ENCODE measurements at places on chromosomes 3 and 15. TPM values are rescaled to one million over a fixed set of nuclear protein-coding genes. Genes with fewer than 3 reads are reported as not detected.

DNA sequence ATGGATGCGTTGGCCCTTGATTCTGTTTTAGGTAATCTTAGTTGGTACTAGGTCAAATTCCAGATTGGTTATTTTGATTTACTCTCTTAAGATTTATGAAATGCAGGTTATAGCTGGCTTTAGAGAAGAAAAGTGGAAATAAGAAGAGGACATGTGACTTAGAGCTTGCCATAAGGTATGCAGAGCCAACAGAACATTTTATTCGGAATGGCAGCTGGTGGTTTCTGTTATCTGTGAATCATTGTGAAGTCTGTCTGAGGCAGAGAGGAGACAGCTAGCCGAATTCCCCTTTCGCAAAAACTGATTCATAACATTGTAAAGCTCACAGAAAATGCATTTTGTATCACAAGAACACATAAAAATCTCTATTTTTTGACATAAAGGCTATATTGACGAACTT is 82.1 kb downstream of the FILIP1L start:
- DNase-seq = no peak

Gene PLA1A
- total RNA-seq = 4.4 TPM

Gene CA12
- total RNA-seq = 0.11 TPM

- no peak for DNase-seq
Measured at GRCh38 chr3:33186524-33187367, 31.9 kb downstream of the SUSD5 start.

Gene ITPKA
- 0.64 TPM for total RNA-seq

Gene FGF12
- not detected for total RNA-seq

GRCh38 chr15:70278644-70279043 is 180.9 kb upstream of the TLE3 start:
- no peak for DNase-seq

DNA sequence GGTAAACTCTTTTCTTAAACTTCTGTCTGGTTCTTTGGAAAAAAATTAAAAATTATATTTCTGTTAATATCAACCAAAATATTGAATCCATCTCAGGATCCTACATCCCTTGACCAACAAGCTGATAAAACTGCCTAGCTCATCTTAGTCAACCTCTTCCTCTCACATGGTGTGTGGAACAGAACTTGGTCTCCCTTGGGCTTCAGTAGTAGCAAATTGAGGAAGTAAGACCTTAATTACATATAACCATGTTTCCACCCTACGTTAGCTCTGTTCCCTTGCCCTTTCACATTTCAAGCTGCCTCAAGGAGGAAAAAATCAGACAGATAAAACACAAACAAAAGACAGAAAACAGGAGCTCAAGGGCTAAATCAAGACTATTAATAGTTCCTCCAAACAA is 116.4 kb downstream of the GREM1 start:
- DNase-seq = peak; percentile 39

GRCh38 chr3:32240159-32240545 is 1.7 kb downstream of the CMTM8 start:
- no peak for DNase-seq

- no peak for DNase-seq
Measured at GRCh38 chr3:39286771-39287170, 6.9 kb upstream of the CX3CR1 start.

Gene DNAJB8
- not detected for total RNA-seq

GRCh38 chr3:17823036-17823435 is 80.6 kb upstream of the TBC1D5 start:
- DNase-seq = no peak

Gene SRGAP3
- total RNA-seq = 1.4 TPM

Gene CPA3
- total RNA-seq = not detected
